Muscle of leg (tissue), 16 donors: ENCODE measurements at places on chromosomes 6 and 20.

DNA sequence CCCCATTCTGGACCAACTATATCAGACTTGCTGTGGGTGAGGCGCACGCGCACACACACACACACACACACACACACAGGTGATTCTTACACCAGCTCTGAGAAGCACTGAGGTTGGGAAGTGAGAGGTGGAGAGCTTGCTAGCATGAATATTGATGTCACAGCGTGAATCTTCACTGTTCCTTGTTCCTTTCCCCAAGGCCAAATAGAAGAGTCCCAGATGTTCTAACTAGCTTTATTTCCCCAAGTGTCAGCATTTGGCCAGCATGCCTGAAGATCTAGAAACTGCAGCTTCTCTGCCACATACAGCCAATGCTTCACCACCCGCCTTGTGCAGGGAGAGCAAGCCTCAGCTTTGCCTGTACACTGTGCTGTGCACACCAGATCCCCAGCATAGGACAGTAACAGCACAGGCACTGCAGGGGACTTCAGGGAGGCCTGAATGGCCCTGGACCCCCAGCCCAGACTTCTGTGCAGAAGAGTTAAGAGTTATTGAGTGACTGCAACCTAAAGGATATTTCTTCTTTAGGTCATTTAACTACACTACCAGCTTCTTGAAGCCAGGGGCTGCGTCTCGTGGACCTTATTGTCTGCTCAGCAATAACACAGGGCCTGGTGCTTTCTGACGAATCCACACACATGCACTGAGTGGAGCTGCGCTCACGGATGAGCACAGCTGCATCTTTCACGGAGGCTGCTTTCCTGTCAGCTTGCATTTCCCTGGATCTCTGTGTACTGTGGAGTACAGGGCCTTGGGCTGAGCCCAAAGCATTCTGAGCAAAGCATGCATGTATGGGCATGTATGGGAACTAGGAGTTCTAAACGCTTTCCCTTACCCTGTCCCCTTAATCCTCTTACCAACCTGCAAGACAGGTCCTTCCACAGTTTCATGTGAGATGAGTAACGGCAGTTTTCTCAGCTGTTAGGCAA is 13.9 kb upstream of the CD93 start:
- no peak overlapping the region for H3K27ac ChIP-seq
- H3K36me3 ChIP-seq, result no peaks in the 10 kb centered on the region
- no peaks in the 10 kb centered on the region for H3K27me3 ChIP-seq
- no peak overlapping the region for H3K4me3 ChIP-seq

DNA sequence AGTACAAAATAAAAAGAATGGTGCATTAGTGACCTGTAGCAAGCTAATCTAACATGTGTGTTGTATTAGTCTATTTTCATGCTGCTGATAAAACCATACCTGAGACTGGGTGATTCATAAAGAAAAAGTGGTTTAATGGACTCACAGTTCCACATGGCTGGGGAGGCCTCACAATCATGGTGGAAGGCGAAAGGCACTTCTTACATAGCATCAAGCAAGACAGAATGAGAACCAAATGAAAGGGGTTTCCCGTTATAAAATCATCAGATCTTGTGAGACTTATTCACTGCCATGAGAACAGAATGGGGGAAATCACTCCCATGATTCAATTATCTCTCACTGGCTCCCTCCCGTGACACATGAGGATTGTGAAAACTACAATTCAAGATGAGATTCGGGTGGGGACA is 45.4 kb upstream of the AIG1 start:
- no peaks in the 10 kb centered on the region for H3K27me3 ChIP-seq
- no peak overlapping the region for H3K4me3 ChIP-seq
- no peak overlapping the region for H3K27ac ChIP-seq
- no peaks in the 10 kb centered on the region for H3K4me1 ChIP-seq
- DNase-seq, result no peak
- no peaks in the 10 kb centered on the region for H3K36me3 ChIP-seq

DNA sequence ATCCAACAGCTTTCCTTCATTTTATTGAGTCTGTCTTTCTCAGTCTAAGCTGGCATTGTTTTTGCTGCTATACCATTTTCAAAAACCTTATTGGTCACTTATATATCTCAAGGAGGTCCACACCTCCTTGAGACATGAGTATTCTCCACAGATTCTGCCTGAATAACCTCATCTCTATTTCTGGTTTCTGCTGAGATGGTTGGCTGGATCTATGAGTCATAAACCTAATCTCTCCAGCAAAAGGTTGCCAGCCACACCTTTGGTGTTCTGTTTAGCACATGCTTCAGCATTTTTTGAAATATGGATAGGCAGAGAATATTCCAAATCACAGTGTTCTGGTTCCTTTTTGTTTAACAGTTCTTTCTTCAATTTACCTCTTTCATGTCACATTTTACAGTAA is 40.8 kb upstream of the TMEM244 start:
- DNase-seq, result no peak
- H3K36me3 ChIP-seq, result no peaks in the 10 kb centered on the region
- no peaks in the 10 kb centered on the region for H3K27me3 ChIP-seq
- H3K4me1 ChIP-seq, result no peaks in the 10 kb centered on the region

DNA sequence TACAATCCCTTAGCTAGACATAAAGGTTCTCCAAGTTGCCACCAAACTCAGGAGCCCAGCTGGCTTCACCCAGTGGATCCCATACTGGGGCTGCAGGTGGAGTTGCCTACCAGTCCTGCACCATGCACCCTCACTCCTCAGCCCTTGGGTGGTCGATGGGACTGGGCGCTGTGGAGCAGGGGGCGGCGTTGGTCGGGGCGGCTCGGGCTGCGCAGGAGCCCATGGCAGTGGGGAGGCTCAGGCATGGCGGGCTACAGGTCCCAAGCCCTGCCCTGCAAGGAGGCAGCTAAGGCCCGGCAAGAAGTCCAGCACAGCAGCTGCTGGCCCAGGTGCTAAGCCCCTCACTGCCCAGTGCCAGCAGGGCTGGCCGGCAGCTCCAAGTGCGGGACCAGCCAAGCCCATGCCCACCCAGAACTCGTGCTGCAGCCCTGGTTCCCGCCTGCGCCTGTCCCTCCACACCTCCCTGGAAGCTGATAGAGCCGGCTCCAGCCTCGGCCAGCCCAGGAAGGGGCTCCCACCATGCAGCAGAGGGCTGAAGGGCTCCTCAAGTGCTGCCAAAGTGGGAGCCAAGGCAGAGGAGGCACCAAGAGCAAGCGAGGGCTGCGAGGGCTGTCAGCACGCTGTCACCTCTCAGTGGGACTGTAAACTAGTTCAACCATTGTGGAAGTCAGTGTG is 912.1 kb downstream of the PHF3 start:
- H3K4me3 ChIP-seq, result no peak overlapping the region
- H3K27ac ChIP-seq, result no peak overlapping the region
- DNase-seq, result no peak
- H3K27me3 ChIP-seq, result no peaks in the 10 kb centered on the region
- H3K36me3 ChIP-seq, result no peaks in the 10 kb centered on the region
- H3K4me1 ChIP-seq, result no peaks in the 10 kb centered on the region

DNA sequence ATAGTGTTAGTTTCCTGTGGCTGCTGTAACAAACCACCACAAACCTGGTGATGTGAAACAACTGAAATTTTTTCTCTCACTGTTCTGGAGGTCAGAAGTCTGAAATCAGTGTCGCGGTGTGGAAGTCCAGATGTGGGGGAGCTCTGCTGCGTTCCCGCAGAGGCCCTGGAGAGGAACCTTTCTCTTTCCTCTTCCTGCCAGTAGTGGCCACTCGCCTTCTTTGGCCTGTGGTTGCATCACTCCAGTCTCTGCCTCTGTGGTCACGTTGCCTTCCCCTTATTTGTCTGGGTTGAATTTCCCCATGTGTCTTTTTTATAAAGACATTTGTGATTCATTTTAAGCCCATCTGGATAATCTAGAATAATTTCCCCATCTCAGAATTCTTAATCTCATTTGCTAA is 295.5 kb upstream of the FLRT3 start:
- no peak for DNase-seq
- H3K27ac ChIP-seq, result no peak overlapping the region
- no peaks in the 10 kb centered on the region for H3K4me1 ChIP-seq
- no peaks in the 10 kb centered on the region for H3K27me3 ChIP-seq
- no peaks in the 10 kb centered on the region for H3K36me3 ChIP-seq

GRCh38 chr20:41300383-41300782 is 17.1 kb downstream of the ZHX3 start:
- no peak overlapping the region for H3K27ac ChIP-seq
- no peaks in the 10 kb centered on the region for H3K36me3 ChIP-seq
- DNase-seq, result no peak
- H3K4me1 ChIP-seq, result no peaks in the 10 kb centered on the region

DNA sequence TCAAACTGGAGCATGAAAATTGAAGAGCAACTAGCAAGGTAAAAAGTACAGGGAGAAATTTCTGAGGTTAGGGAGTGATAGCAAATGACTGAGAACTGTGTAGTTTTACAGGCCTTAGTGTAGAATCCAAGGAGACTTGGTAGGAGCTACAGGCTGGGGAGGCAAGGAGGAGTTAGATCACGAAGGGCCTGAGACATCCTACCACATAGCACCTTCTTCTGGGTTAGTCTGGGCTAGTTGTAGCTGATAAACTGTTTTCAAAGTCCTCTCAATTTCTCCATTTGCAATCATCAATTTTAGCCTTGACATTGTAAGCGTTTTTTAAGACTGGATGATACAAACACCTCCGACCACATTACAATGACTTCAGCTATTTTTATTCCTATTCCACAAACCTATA is 209.7 kb downstream of the TMEM200A start:
- H3K36me3 ChIP-seq, result no peaks in the 10 kb centered on the region
- no peaks in the 10 kb centered on the region for H3K27me3 ChIP-seq
- no peak overlapping the region for H3K27ac ChIP-seq
- H3K4me1 ChIP-seq, result no peaks in the 10 kb centered on the region
- DNase-seq, result no peak
- H3K4me3 ChIP-seq, result no peak overlapping the region

DNA sequence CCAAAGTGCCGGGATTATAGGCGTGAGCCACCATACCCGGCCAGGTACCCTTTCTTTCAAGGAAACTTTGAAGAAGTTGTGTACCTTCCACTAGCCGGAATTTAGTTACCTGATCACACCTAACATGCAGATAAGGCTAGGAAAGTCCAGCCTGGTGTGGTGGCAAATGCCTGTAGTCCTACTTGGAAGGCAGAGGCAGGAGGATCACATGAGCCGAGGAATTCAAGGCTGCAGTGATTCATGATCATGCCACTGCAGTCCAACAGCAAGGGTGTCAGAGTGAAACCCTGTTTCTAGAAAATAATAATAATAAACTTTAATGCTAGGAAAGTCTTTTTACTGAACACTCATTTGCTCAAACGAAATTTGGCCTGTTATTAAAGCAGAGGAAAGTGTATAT is 21.0 kb downstream of the NFYA start:
- H3K27me3 ChIP-seq, result no peaks in the 10 kb centered on the region
- no peaks in the 10 kb centered on the region for H3K4me1 ChIP-seq
- H3K4me3 ChIP-seq, result no peak overlapping the region
- H3K36me3 ChIP-seq, result peaks cover 84% of the 10 kb centered on the region
- H3K27ac ChIP-seq, result no peak overlapping the region

DNA sequence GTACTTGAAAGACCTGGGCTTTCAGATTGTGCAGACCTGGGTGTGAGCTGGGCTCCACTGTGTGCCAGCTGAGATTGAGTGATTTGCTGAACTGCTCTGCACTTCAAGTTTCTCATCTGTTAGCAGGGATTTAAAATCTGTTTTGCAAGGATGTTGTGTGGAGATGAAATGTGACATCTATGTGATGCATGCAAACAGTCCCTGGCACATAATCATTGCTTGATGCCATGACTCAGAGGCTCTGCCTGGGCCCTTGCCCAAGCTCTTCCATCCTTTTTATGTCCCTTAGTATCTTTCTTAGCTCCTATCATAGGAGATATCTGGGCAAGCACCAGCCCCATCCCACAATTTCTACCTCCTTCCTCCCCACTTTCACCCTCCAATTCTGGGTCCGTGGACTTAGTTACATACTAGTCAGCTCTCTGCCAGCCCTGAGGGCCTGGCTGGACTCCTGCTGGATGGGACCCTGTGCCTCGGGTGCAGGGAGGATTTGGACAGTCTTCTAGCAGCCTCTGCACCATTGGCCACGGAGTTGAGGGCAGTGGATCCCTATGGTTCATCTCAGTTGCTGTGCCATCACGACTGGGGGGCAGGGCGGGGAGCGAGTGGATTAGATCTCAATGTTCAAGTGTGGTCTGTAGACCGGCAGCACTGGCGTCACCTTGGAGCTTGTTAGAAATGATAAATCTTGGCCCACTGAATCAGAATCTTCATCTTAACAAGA is 103.6 kb downstream of the MAP3K7 start:
- no peak overlapping the region for H3K27ac ChIP-seq
- H3K36me3 ChIP-seq, result no peaks in the 10 kb centered on the region
- peaks cover 2% of the 10 kb centered on the region for H3K4me1 ChIP-seq
- no peak for DNase-seq

DNA sequence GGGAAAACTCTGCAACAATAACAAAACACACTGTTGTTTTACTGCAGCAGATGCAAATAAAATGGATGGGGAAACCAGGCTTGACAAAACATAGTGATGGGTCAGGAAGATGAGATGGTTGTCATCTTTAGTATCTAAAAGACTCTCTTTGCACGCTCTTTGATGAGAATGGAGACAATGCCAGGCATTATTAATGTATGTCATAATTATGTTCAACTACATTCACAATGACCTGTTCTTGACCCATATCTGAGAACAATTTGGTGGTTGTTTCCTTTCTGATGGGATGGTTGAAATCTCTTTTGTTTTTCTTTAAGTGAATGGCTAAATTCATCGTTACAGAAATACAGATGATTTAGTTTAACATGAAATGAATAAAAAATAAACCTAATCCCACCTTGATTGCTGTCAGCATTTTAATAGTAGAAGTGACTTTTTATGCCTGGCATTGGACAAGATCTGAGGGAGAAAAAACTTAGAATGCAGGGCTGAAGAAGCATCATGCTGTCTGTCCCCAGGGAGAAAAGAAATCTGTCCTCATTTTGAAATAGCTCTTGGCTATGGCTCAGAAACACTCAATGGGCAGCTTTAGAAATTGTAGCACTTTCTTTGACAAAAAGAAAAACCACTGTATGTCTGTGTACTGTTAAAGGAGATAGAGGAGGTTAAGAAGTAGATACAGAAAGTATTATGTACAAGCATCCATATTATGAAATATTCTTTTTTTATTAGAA is 12.4 kb upstream of the GRIK2 start:
- H3K27me3 ChIP-seq, result no peaks in the 10 kb centered on the region
- no peaks in the 10 kb centered on the region for H3K4me1 ChIP-seq
- no peak overlapping the region for H3K4me3 ChIP-seq

DNA sequence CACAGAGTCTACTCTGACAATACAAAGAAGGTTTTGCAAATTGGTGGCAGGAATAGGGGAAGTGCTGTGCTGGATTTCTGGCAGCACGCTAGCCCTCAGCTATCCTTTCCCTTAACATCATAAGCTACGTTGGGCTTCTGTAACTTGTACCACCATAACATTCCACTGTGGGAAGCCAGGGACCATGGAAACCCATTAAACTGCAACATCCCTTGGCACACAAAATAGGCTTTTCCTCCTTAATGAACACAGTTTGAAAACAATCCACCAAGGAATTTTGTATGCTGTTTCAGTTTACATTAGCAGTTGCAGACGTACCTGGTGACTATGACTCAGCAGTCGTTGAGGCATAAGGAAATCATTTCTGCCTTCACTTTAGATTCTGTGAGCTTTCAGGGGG is 203.9 kb upstream of the RAB32 start:
- no peaks in the 10 kb centered on the region for H3K36me3 ChIP-seq
- H3K27me3 ChIP-seq, result no peaks in the 10 kb centered on the region
- H3K4me3 ChIP-seq, result no peak overlapping the region
- H3K4me1 ChIP-seq, result peaks cover 4% of the 10 kb centered on the region
- DNase-seq, result peak; percentile 63

- H3K27ac ChIP-seq, result no peak overlapping the region
- H3K4me1 ChIP-seq, result no peaks in the 10 kb centered on the region
- H3K27me3 ChIP-seq, result no peaks in the 10 kb centered on the region
- DNase-seq, result peak; percentile 32
Measured at GRCh38 chr6:142913511-142914047, 31.4 kb downstream of the HIVEP2 start.

- peak; percentile 70 for DNase-seq
- peaks cover 56% of the 10 kb centered on the region for H3K27me3 ChIP-seq
- peaks cover 54% of the 10 kb centered on the region for H3K4me1 ChIP-seq
- H3K27ac ChIP-seq, result peak overlapping the region; percentile 97
Measured at GRCh38 chr6:75204959-75205775, 686 bp downstream of the COL12A1 start.
